ENCODE measurements at places on chromosomes 2 and 18.

DNA sequence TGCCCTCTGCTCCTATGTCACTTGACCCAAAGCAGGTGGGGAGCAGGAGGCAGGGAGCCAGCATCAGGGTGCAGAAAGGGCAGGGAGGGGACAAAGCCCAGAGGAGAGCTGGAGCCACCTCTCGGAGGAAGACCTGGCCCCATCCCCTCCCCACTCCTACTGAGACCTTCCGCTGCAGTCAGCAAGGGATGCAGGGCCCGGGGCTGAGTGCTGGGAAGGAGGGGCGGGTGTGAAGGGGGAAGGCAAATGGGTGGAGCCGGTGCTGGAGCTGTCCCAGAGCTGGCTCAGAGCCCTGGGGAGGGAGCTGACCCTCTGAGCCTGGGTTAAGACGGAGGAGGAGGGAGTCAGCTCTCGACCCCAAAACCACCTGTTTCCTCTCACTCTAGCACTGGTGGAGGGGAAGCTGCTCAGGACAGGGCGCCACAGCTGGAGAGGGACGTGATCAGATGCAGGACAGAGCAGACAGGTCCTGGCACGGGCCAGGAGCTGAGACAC is 33.8 kb downstream of the HS1BP3 start:
- DNase-seq = no peak

DNA sequence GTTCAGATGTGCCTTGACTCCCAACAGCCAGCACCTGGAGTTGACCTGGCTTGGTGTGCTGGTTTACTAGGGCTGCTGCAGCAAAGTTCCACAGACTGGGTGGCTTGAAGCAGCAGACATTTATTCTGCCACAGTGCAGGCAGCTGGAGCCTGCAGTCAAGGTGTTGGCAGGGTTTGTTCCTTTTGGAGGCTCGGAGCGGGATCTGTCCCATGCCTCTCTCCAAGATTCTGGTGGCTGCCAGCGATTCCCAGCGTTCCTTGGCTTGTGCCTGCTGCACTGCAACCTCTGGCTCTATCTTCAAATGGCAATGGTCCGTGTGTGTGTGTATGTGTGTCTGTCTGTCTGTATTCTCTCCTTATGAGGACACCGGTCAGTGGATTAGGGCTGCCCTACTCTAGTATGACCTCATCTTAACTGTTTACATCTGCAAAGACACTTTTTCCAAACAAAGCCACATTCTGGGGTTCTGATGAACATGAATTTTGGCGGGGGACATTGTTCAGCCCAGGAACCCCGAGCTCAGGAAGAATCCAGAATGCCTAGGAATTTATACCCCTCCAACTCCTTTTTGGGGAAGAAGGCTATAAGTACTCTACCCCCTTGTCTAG is 44.7 kb upstream of the TMEM131 start:
- no peak for DNase-seq

DNA sequence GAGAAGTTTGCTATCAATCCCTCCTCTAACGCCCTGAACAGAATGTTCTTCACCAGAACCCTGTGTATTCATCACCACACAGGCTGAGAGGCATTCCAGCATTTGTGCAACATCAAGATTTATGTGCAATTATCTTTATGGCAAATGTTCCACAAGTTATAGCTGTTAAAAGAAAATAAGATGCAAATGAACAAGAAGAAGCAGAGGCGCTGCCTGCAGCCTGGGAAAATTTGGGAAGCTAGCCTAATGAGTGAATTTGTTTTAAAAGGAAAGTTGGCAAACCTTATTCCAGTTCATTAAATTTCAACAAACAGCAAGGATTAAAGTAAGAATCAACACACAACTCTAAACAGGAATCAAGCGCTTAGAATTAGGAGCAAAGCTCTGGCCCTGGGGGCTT is 5.3 kb downstream of the TPO start:
- DNase-seq = no peak

- DNase-seq = no peak
Measured at GRCh38 chr2:36456227-36457175, 100.9 kb downstream of the CRIM1 start.

DNA sequence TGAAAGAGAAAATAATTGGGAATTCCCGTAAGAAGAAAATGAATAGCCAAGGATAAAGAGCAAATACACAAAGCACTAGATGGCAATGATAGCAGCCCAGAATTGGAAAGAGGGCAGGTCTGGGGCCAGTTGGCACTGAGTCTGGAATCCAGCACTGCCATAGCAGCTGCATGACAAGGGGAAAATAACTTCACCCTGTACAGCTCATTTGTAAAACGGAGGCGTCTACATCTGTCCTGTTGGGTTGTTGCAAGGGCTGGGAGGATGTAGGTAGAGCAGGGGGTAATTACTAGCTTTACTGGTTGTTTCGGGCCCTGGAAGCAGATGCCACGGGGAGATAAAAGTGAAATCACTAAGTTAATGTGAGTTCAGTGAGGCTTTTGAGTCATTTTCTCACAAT is 110.0 kb upstream of the RASGRP3 start:
- peak; percentile 54 for DNase-seq

- no peak for DNase-seq
Measured at GRCh38 chr18:49494660-49495059, 7.6 kb upstream of the C18orf32 start.
